DMS79 (cell line): ENCODE measurements at places on chromosomes 13 and 19.

DNA sequence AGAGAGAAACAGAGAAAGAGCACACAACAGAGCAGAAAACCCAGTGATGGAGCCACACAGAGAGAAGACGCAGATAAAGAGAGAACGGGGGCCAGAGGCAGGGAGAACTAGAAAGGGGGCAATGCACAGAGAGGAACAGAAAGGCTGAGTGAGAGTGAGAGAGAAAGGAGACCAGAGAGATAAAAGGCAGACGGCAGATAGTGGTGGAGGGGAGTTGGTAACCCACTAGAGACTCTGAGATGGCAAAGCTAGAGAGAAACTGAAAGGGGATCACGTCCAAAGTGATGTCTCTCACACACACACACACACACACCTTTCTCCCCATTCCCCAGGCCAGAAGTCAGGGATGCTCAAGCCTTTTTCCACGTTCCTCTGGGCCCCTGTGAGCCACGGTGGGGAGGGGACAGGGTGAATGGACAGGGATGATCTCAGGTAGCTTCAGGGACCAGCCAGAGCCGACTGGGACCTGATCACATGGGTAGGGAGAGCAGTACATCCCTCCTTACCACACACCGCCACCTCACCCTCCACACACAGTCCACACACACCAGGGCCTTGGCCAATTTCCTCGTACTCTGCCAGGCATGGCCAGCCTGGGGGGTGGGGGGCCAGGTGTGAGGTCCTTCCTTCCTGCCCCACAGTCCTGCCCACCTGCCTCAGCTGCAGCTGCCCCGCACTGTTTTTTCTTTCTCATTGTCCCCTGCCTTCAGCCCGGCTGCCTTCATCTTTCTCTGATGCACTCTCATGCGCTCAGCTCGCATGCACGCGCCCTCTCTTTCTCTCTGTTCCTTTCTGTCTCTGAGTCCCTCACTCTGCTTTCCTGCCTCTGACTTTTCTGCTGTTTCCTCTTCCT, 22.5 kb upstream of the POU2F2 start:
- DNase-seq = no peak

GRCh38 chr13:106156468-106156867, 379.0 kb downstream of the EFNB2 start:
- no peak for DNase-seq

DNA sequence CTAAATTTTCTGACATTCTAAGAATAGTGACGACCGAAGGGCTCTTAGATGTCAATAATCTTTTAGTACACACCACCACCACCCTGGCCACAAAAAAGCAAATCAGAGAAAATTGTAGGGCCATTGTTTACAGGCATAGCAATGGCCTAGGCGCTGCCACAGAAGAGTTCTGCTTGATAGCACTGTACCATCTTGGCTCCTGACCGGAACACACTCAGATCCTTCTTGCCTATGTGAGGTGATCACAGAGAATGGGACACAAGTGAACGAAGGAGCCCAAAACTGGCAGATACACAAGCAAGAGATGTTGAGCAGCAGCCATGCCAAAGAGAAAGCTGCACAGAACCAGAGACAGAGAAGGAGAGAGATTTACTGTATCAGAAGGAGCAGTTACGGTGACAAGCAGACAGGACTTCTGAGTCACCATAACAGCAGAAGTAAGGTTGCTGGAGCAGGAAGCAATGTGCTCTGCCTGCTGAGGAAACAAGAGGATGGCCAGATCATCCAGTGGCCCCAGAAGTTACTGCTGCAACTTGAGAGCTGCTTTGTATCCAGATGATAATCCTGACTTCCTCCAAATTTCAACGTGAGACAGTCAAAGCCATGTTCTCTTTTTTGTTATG, 105.2 kb downstream of the SLITRK6 start:
- DNase-seq = no peak

GRCh38 chr19:19120308-19121231, 17.7 kb downstream of the TMEM161A start:
- no peak for DNase-seq

DNA sequence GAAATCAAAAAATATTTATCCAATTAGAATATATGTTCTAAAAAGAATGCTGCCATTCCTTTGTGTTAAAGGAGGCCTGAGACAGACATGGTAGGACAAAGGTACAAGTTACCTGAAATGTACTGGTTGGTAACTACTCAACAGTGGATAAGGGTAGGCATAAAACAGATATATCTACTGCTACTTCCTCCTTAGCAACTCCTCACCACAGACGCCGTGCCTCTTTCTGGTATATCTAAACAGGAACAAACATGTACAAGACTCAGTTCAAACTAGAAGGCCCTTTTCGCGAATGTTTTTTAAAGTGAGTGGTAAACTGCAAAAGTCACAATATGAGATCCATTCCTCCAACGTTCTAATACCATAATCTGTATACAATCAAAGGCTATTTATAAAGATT, 86.9 kb downstream of the TBC1D4 start:
- no peak for DNase-seq

- DNase-seq = no peak
Measured at GRCh38 chr13:50282016-50282415, 266.8 kb downstream of the KCNRG start.

- DNase-seq = no peak
Measured at GRCh38 chr13:74103970-74104555, 30.1 kb downstream of the KLF12 start.

DNA sequence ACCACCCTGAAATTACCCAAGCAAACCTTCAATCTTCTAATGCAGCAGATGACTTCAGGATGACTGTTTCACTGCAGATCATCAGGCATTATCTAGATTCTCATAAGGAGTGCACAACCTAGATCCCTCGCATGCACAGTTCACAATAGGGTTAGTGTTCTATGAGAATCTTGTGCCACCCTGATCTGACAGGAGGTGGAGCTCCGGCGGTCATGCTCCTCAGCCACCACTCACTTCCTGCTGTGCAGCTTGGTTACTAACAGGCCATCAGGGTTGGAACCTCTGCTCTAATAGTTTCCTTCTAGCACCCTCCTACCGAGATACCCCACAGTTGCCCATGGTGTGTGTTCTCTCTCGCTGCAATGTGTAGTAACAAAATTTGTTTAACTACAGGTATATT, 442.8 kb downstream of the FGF14 start:
- no peak for DNase-seq

- DNase-seq = no peak
Measured at GRCh38 chr19:58394821-58395219, 636 bp upstream of the RNF225 start.

- no peak for DNase-seq
Measured at GRCh38 chr13:36282821-36283432, 14.7 kb downstream of the CCDC169 start.

- DNase-seq = peak; percentile 89
Measured at GRCh38 chr19:18282021-18282787, 782 bp upstream of the JUND start.

DNA sequence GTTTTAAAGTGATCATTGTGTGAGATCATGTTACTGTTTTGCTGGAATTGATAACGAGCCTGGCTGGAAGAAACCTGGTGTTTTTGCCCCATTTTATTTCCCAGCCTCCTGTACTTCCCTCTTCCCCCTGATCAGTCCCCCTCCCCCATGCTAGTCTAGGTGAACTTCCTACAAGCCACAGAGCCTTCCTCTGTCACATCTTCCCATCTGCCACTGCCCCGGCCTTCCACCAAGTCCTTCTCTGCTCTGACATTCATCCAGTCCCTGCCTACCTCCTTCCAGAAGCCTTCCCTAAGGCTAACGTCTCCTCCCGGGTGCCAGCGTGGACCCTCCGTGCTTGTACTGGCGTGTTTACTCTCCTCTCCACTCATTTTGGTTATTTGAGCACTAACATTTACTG, 14.3 kb downstream of the FARP1 start:
- DNase-seq = no peak

- no peak for DNase-seq
Measured at GRCh38 chr13:106786006-106786563, 218.1 kb upstream of the ARGLU1 start.

DNA sequence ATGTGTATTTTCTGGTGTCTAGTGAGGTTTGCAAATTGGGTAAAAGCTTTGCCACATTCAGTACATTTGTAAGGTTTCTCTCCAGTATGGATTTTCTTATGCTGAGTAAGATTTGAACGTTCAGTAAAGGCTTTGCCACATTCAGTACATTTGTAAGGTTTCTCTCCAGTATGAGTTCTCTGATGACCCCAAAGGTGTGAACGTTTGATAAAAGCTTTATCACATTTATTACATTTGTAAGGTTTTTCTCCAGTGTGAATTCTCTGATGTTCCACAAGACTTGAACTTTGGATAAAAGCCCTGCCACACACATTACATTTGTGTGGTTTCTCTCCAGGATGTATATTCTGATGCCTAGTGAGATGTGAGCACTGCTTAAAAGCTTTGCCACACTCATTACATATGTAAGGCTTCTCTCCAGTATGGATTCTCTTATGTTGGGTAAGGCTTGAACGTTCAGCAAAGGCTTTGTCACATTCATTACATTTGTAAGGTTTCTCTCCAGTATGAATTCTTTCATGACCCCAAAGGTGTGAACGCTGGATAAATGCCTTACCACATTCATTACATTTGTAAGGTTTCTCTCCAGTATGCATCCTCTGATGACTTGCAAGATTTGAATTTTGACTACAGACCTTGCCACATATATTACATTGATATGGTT, 17.4 kb downstream of the ZNF677 start:
- DNase-seq = no peak

DNA sequence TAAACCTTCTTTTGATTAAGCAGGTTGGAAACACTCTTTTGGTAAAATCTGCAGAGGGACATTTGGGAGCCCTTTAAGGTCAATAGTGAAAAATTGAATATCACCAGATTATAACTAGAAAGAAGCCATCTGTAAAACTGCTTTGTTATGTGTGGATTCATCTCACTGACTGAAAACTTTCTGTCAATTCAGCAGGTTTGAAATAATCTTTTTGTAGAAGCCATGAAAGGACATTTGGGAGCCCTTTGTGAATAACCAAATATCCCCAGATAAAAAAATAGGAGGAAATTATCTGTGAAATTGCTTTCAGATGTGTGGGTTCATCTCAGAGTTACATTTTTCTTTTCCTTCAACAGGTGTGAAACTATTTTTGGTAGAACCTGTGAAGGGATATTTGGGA, 1690.7 kb downstream of the UQCRFS1 start:
- DNase-seq = no peak

DNA sequence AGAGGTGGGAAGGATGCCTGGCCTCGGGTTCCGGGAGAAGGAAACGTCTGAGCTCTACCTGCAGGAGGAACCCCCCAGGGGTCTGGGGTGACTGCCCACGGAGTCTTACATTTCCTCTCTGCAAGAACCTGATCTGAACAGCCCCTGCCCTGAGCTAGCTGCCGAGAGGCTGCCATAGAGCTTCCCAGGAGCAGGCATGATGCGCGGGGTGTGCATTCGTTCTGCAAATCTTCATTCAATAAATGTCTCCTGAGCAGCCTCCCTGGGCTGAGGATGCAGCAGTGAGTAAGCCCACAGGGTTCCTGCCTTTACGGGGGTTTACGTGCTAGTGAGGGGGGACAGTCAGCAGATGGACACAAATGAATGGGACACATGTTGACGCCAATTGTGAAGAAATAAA, 1.5 kb upstream of the SHISA7 start:
- DNase-seq = no peak

- DNase-seq = no peak
Measured at GRCh38 chr19:4414800-4415321, 12.4 kb downstream of the CHAF1A start.

- no peak for DNase-seq
Measured at GRCh38 chr13:87975035-87975434, 303.9 kb downstream of the SLITRK5 start.

GRCh38 chr19:17351815-17352435, 14.6 kb downstream of the GTPBP3 start:
- no peak for DNase-seq

DNA sequence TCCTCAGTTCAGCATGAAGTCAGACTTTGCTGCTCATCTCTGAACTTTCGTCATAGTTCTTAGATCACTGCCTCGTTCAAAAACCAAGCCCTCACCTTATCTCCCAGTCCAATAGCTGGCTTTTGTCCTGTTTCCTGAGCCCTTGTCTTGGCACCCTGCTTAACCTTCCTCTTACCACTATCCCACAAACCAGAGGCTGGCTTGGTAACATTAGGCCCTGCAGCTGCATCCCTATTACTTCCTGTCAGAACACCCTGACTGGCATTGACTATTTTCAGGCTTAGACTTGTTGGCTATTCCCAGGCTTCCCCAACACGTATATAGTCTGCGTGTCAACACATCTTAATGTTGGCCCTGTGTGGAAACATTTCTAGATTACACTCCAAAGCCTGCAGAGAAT, 172.4 kb downstream of the VWA8 start:
- no peak for DNase-seq

DNA sequence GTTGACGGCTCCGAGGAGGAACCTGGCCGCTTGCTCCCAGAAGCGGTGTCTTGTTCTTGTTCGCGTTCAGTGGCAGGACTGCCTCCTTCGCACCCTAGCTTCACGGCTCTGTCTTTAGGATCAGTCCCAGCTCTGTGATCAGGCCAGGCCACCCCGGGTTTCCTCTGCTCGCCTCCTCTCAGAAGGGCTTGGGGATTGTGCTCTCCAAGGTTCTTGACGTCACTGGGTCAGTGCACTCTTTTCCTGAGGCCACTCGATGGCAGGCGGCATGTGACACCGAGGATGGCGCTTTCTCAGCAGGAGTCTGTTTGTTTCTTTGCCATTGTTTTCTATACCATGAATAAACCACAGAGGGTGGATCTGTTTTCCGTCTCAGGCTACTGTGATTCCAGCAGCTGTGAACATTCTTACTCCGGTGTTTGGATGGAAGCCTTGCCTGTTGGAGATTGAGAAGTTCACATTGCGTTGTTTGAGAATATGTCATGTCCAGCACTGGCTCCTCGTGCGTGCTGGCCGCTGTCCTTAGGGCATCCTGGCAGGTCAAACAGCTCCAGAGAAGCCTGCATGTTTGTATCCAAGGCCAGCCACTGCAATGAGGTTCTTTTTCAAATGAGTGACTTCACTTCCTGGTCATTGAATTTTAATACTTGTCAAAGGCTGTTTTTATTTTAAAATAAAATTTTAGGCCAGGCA, 44.5 kb downstream of the SLC7A9 start:
- DNase-seq = no peak

GRCh38 chr19:56476651-56477428, at the start of gene ZNF667:
Gene ZNF667, minus strand, starts transcription at chr19:56477345. Its CDS starts 14,975 bp downstream, at chr19:56462370.
- peak; percentile 9 for DNase-seq

DNA sequence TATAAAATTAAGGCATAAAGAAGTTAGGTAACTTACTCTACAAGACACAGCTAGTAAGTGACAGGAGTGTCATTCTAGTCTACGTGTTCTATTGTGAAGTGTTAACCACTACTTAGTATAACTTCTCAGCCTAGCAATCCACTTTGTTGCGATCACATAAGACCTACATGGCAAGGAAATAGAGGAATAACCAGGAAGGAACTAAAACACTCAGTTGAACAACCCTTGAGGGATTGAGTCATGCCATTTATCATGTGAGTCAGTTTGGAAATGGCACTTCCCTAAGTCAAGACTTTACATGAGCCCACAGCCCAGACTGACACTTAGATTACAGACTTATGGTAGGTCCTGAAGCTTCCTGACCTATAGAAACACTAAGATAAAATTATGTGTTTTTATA, 279.5 kb upstream of the PCDH20 start:
- DNase-seq = no peak

GRCh38 chr13:113736258-113736731, 22.7 kb upstream of the TMEM255B start:
- no peak for DNase-seq

- DNase-seq = no peak
Measured at GRCh38 chr13:78020861-78021260, 102.2 kb upstream of the EDNRB start.
